Activated CD8-positive, alpha-beta memory T cell treated with anti-CD3 and anti-CD28 coated beads for 24 hours (primary cell): ENCODE measurements at places on chromosomes 11 and 22.

GRCh38 chr11:70048279-70049024, 29.7 kb upstream of the ANO1 start:
- DNase-seq: peak; percentile 28

DNA sequence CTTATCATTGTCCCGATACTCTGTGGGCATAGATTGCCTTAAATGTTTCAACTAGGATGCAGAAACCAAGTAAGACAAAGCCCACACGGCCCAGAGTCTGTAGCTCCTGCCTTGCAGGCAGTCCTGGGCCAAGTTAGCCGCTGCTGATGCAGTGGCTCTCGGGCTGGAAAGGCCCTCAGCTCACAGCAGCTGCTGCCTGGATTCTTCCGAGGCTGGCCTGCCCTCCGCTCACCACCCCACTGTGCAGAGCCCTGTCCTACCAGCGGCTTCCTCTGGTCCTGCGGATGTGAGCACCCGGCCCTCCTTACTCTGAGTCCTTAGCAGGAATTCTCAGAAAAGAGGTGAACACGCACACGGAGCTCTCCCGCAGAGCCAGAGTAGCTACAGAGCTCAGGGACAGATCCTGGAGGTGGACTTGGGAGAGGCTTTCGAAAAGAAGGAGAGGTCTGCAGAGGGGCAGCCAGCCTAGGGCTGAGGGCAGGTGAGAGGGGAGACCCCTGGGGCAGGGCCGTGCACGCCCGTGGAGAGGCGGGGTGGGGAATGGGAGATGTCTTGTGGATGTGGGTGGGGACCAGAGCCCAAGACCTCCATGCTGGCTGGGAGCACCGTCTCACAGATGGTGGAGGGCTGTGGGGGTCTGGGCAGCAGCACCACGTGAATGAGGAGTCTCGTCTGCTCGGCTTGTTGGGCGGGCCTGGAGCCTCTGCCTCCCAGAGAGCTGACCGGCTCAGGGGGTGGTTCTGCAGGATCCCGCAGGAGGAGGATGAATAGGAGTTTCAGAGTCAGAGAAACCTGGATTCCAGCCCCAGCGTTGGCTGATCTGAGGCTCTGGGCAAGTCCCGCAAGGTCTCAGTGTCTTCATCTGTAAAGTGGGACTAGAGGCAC, 117.4 kb upstream of the B3GAT1 start:
- DNase-seq: peak; percentile 44

DNA sequence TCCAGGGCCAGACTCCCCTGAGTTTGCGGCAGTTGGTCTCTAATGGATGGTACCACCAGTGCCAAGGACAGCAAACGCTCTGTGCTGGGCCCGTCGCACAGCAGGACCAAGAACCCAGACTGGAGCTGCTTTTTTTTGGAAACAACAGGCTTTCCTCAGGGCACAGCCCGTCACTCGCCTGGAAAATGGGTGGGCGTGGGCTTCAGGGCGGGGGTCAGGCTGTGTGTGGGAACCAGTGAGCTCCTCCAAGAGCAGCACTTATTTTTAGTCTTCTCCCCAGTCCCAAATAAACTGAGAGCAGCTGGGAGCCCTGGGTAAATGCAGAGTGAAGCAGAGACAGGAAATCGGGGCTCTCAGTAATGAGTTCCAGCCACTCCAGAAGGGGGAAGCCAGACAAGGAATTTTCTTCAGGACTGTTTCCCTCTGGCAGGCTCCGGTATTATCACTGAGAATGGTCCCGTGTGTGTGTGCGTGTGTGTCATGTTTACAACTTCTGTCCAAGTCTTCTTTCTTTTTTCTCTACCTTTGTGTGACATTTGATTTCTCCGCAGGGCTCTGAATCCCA, 63.0 kb downstream of the PPFIBP2 start:
- DNase-seq: no peak

GRCh38 chr11:18720091-18720807, 5.7 kb downstream of the IGSF22 start:
- DNase-seq: no peak

DNA sequence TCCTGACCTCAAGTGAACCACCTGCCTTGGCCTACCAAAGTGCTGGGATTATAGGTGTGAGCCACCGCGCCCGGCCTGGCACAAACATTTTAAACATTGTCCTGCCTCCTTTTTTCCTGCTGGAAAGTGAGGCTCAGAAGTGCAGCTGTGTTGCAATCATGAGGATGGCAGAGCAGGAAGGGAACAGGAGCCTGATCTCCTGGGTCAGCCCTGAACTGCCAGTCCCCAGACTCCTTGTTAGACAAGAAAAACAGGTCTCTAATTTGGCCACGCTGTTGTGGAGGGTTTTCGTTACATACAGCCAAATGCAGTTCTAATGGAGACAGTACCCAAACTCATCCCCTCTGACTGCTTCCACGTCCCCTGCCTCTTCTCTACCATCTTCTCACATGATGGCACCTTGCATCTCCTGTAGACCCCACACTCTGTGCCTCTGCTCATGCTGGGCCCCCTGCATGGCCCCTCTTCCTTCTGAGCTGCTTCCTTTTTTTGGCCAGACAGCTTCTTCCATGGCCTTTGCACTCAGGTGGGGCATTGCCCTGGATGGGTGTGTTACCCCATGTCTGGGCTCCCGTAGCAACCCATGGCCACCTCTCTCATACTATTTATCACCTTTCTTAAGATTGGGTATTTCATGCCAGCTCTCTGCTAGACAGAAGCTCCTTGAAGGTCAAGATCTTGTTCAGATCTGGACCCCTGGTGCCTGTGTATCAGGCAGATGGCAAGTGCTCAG, 227.1 kb downstream of the CEP164 start:
- no peak for DNase-seq

DNA sequence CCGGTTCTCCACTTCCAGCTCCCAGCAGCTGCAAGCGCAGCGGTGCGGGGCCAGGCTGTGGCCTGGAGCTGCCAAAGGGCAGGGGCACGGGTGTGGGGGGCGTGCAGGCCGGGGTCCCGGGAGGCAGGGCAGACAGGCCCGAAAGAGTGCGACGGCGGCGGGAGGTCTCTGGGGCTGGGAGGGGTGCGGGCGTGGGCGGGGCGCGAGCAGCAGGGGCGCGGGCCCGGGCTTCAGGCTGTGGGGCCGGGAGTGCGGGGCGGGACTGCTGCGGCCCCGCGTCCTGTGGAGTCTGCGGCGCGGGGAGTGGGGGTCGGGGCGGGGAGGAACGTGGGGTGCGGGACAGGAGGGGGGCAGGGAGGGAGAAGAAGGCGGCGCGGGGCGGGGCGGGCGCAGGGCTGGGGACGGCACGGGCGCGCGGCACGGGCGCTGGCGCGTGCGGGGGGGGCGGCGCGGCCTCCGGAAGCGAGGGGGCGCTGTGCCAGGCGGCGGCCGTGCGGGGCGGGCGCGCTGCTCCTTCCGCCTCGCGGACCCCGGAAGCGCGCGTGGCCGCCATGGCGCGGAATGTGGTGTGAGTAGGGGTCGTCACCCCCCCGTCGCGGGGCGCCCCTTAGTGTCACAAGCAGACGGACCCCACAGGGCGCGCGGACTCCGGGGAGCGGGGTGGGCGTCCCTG, at the start of gene MRPL23:
TSS of gene MRPL23 (plus strand) at position 521 of the 673 bp plus-strand sequence. CDS start at position 552, 31 bp downstream.
- no peak for DNase-seq

GRCh38 chr11:7531011-7531410, 17.2 kb downstream of the PPFIBP2 start:
- DNase-seq: no peak

DNA sequence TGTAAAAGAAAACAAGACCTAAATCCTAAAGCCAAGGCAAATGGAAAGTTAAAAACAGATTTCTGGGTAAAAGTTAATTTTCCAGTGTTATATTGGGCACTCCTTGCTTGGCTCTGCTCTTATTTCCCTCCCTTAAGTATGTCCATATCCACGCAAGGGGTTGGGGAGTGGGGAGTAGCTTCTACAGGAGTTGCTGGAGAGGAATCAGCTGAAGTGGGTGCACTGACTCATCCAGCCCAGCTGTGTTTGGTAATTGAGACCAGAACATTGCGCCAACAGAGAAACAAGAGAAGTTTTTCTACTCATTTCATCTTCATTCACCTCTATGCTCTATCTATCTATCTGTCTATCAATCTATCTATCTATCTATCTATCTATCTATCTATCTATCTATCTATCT, 298.4 kb upstream of the PDGFD start:
- DNase-seq: no peak

DNA sequence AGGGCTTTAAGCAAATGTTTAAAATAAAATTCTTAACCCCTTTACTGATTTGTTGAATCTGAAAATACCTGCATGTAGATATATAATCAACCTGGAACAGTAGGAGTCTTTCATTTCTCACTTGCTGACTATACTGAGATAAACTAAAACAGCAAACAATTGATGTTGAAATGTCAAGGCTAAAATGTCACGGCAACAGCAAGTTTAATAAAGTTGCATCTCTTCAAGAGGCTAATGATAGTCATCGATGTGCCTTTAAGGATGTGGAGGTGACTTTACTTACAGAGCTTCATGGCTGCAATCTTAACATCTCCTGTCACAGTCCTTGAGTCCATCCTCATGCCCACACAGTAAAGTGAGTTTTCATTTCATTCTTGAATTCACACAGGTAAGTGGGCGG, 3.6 kb upstream of the PRRG4 start:
- no peak for DNase-seq

DNA sequence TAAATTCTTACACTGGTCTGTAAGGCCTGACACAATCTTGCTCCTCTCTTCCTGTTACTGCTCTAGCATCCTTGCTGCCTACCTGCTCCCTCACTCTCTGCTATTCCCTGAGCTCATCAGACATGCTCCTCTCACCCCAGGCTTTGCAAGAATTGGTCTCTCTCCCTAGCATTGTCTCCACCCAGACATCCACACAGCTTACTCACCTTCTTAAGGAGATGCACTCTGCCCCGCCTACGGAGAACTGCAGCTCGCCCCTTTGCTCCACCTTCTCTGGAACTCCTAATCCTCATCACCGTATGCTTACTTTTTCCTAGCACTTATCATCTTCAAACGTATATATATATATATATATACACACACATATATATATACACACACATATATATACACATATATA, 23.3 kb upstream of the TMPRSS5 start:
- no peak for DNase-seq
